ENCODE measurements at places on chromosomes 7 and 10.

- no peak for DNase-seq
Measured at GRCh38 chr10:124728071-124728829, 15.9 kb downstream of the FAM53B start.

DNA sequence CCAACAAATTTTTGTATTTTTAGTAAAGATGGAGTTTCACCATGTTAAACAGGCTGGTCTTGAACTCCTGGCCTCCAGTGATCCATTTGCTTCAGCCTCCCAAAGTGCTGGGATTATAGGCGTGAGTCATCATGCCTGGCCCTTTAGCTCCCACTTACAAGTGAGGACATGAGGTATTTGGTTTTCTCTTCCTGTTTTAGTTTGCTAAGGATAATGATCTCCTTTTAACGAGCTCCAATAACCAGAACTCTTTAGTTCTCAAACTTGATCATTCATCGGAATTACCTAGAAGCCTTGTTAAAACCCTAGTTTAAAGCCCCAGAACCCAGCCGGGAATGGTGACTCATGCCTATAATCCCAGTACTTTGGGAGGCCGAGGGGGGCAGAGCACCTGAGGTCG lies 481.4 kb downstream of the TYW1 start:
- DNase-seq, result no peak

DNA sequence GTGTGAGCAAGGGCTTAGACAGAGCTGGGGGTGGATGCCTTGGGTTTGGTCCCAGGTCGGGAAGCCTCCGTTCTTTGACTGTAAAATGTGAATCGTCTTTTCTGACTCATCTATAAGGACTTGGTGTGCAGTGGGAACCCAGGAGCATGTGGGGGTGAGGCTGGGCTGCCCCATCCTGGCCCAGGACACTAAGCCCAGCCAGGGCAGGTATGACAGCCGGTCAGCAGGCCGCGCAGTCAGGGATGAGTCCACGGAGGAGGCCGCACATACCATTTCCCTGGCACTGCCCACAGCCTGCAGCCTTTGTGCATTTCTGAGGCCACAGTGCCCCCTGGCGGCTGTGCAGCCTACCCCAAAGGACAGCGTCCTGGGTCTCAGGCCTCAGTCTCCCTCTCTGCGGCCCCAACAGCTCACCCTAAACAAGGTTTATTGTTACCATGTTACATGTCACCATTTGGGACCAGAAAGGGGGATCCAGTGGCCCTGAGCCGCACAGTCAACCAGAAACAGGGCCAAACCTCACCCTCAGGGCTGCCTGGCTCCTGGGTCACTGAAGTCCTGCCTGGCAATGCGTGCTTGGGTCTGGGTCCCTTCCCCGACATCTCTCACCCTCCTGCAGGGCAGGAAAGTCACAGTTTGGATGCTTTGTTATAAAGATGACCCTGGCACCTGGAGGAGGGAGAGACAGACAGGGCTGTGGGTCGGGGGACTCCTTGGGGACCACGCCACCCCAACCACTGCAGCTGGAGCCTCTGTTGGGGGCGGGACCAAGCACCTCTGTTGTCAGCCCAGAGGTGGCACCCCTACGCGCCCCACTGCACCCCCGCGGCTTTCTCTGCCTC lies 14.4 kb upstream of the SH2B2 start:
- peak; percentile 53 for DNase-seq

DNA sequence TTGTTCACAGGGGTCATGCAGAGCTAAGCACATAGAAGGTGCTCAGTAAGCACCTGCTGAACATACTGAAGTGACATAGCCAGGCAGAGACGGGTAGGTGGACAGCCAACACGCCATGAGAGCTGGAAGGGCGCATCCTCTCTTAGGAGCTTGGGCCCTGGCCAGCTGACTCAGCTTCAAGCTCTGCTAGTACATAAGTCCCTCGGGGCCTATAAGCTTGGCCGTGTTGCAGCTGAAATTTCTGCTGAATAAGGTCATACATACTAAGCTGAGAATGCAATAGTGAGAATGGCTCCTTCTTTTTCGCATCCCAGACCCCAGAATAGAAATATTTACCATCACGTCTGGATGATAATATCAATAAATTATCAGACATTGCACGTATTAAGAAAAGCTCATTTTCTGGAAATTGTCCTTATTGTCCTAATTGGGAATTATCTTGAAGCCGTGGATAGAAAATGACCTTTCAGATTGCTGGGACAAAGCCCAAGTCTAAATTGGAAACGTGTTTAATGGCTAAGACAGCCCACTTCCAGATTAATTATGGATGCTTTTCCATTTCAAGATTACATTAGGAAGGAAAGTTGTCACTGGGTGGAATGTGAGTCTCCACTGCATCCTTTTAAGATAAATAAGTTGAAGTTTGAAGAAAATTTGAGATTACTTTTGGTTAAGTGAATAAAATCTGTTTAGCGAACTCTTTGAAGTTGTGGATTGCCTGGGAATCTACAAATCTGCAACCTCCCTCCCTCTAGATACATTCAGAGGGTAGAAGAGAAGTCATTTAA lies 287.1 kb upstream of the C7orf33 start:
- no peak for DNase-seq

DNA sequence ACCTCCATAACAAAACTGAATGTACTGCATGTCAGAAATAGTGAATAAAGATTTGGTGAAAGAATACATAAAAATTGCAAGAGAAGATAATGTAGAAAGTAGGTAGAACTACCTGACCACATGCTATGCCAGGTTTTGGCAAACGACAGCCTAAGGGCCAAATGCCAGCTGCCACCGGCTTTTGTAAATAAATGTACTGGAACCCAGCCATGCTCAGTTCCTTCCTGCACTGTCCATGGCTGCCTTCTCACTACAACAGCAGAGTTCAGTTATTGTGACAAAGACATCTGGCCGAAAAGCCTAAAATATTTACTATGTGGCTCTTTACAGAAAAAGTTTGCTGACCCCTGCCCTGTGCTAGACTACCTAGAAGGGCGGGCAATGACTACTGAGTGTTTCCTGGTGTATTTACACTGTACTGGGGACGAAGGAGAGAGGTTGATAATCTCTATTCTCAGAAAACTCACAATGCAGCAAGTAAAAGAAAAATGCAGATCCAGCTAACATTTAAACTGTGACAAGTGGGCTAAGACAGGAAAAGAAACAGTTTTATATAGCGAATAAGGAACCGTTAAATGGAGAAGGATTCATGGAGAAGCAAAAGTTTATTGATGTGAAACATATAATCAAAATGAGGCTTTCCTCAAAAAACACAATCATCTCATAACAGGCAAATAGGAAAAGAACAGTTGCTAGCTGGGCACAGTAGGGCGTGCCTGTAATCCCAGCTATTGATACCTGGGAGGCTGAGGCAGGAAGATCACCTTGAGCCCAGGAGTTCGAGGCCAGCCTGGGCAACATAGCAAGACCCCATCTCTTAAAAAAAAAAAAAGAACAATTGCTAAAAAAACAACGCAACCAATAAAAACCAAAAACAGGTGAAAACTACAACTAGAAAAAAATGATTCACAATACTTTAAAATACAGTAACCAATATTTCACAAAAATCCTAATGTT lies 13.7 kb downstream of the KIN start:
- DNase-seq, result no peak

All from stimulated activated CD4-positive, alpha-beta T cell treated with anti-CD3 and anti-CD28 coated beads, TNF-alpha, amount 100 ng/mL, for 24 hours (primary cell).